Cerebellar cortex (tissue), 1 donor: ENCODE measurements at places on chromosomes 16 and 17.

GRCh38 chr16:54160252-54160860, 126.2 kb downstream of the IRX3 start:
- no peak for DNase-seq

GRCh38 chr16:30896261-30896888, at the start of gene CTF1:
TSS of gene CTF1 (plus strand) at chr16:30896614. CDS start at chr16:30896644, 30 bp downstream.
- peak; percentile 76 for DNase-seq

DNA sequence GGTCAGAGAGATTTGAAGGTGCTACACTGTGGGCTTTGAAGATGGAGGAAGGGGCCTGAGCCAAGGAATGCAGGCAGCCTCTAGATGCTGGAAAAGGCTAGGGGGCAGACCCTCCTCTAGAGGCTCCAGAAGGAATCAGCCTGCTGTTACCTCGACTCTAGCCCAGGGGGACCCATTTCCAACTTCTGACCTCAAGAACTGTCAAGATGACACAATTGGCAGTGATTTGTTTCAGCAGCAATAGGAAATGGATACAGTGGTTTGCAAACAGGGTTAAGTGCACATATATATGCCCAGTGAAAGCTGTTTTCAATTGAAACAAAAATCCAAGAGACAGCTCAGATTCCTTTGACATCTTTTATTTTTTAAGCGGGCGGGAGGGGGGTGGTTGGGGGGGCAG, 3.7 kb upstream of the ZDHHC1 start:
- DNase-seq = no peak

DNA sequence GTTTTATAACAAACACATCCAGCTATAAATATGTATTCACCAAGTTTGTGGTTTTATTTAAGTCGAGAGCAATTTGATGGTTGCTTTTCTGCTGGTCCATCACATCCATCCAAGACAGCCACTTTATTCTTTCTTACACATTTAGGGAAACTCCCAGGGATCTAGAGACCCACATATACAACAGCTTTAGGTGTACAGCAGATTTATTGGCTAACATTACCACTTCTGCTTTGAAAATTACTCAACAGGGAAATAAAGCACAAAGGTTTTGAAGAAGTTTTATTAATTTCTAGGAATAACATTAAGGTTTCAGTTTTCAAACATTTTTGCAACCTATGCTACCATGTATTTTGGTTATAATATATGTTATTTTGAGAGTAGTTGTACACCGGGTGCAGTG, 6.9 kb downstream of the ERCC4 start:
- no peak for DNase-seq

DNA sequence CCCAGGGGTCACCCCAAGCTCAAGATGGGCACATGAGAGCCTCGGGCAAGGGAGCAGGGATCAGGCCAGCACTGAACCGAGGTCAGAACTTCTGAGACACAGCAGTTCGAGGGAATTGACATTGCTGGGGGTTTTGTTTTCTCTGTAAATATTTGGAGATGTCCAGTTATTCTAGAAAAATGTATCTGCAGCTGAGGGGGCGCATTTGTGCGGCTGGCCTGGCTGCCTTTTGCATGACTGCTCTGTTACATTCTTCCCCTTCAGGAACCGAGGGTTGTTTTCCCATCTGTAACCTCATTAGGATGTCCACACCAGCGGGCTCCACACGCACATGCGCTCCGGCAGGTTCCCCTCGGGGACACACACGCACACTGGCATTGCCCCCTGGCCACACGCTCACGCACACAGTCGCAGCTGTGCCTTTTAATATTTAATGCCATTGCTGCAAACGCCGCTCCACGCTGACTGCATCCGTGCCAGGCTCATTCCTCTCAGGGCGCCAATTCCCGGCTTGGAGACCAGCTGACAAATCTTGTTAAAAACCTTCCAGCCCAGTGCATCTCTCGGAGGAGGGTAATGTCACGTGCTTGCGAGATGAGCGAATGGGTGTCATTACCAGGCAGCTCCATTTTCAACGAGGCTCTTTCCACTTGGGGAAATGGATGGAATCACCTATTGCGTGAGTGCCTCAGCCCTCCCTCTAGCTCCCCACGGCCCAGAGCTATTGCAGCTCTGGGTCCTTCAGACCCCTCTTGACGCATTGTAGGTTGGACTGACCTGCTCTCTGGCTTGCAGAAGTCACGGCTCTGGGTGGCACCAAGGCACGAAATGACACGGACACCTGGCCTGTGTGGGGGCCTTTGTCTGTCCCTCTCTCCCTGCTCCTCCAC, 13.1 kb downstream of the CCR7 start:
- peak; percentile 77 for DNase-seq

GRCh38 chr16:86217001-86217890, 293.1 kb upstream of the FOXF1 start:
- DNase-seq = no peak

- no peak for DNase-seq
Observed at GRCh38 chr16:29747947-29748759, 2.4 kb upstream of the C16orf54 start.
